ENCODE measurements at places on chromosomes 7 and 10.

- peak; percentile 21 for DNase-seq
Measured at GRCh38 chr10:72702868-72703581, 11.1 kb downstream of the MCU start.

DNA sequence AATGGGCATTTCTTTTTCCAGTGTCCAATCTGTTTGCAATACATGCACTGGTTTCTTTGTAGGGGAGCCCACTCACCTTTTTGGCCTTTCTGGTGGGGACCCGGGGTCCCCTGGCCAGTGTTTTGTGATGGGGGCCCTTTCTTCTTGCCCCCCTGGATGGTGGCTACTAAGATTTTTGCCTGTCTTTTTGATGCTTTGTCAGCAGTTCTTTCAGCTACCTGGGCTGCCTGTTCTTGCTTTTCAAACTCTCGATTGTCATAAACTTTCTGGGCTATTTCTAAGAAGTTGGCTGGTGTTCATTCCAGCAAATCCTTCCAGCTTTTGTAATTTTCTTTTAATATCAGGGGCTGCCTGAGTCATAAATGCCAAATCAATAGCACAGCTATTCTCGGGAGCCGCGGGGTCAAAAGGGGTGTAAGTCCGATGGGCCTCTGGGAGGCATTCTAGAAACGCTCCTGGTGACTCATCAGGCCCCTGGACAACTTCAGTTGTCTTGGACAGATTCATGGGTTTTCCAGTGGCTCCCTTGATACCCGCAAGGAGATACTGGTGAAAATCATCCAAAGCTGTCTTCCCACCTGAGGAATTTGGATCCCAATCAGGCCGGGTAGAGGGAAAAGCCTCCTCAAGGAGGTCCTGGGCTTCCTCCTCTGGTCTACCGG is 79.0 kb downstream of the PRR15 start:
- no peak for DNase-seq

DNA sequence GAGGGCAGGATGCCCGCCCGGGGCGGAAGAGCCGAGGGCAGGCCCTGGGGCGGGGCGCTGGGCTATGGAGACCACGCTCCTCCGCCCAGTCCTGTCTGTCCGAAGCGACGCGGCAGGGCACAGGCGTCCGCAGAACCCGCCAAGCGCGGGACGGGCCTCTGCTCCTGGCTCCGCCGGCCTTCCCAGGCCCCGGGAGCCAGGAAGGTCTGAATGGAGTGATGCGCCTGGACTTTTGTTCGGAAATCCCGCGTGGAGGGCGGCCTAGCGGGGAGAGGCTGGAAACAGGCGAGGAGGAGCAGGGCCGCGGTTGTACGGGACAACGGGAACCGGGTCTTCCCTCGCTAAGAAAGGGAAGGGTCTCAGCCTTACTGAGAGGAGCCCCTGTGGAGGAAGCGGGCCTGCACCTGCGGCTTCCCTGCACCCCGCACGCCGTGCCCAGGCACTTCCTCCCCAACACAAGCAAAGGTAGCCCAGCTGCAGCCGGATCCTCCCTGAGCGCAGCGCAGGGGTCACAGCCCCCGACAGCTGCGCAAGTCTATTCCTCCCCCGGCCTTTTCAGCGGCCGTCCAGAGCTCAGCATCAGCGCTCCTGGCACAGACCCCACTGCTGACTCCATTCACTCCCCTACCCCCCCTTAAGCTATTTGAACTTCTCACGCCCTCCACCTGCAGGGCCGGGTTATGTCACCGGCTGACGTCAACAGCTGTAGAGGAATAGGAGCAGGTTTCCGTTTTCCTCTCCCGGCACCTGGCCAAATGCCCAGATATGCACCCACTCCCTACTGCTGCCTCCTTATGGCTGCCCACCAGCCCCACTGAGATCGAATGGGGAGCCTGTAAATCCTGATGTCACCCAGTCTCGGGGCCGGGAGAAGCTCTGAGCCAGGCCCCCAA is 143.2 kb upstream of the RET start:
- no peak for DNase-seq

DNA sequence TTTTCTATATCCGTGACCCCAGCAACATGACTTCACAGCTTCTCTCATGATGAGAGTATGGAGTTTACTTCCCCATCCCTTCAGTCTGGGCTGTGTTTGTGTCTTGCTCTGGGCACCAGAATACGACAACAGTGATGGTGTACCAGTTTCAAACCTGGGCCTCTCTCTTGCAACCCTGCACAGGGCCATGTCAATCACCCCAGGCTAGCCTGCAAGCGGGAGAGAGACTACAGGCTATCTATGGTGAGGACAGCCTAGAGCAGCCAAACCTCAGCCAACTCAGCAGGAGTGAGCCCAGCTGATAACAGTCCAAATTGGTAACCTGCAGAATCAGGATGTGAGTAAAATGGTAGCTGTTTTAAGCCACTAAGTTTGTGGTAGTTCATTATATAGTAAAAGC is 235.8 kb downstream of the CHCHD3 start:
- DNase-seq: no peak

- DNase-seq: no peak
Measured at GRCh38 chr10:36489181-36489580, 636.2 kb upstream of the ANKRD30A start.

DNA sequence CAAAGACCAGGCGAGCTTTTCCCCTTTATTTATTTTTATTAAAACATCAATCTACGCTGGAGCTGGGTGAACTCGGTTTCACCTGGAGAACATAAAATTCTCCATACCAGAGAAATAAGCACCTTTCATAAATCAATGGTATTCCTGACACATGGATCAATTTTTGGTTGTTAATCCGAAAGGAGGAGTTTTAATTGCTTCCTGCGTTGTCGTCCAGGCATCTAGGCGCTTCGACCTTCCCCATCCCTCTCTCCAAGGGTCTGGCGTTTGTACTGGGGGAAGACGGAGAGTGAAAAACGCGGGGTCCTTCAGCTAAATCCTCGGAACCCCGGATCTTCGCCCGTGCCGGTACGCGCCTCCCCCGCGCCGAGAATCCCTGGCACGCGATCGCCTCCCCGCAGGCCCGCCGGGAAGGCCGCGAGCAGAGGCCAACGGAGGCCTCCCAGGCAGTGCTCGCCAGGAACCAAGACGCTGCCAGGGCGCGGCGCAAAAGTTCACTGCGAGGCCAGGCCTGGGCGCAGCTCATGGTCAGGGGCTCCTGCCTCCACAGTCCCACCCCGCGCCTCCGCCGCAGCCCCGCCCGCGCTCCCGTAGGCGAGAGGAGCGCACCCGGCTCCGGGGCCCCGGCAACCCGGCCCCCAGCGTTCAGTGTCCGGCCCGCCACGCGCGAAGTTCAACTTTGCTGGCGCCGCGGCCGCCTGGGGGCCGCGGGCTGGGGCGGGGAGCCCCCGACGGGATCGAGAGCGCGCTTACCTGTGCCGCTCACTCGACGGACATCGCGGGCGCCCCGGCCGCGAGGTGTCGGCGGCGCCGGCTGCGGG is 8.3 kb upstream of the EBF3 start:
- no peak for DNase-seq

GRCh38 chr10:118977835-118978234 is 51.7 kb upstream of the NANOS1 start:
- DNase-seq: no peak

GRCh38 chr7:75847707-75848106 is 31.1 kb upstream of the RHBDD2 start:
- DNase-seq: no peak

DNA sequence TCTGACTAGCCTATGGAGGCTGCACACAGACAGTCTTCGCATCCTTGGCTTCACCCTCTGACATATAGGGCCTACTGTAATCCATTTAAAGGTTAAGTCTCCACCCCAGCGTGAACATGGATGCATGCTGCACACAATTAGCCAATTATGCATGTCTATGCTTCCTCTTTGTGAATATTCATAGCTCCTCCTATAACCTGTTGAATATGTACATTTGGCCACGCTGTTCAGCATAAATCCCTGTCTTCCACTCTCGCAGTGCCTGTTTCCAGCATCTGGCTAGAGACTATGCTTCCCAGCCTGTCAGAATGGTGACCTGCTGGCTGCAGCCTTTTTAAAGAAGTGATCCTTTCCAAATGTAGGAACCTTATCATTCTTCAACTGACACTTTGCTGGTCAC is 106.7 kb downstream of the PRKAG2 start:
- no peak for DNase-seq

DNA sequence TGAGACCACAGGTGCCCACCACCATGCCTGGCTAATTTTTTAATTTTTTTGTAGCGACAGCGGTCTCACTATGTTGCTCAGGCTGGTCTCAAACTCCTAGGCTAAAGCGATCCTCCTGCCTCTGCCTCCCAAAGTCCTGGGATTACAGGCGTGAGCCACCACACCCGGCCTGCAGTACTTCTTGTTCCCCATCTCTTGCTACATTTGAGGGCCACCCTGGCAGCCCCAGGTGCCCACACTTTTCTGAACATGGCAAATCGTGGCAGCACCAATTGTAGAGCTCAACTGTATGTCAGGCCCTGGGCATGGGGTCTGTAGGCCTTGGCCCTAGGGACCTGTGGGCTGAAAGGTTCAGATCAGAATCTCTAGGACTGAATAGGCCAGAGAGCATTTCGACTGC is 25.1 kb upstream of the LIMK1 start:
- DNase-seq: no peak

GRCh38 chr10:110458266-110458920 is 39.3 kb upstream of the DUSP5 start:
- DNase-seq: no peak

GRCh38 chr7:30469303-30469702 is 9.3 kb downstream of the NOD1 start:
- peak; percentile 97 for DNase-seq

GRCh38 chr7:28956608-28957063 is 1.5 kb downstream of the TRIL start:
- DNase-seq: peak; percentile 41

- DNase-seq: no peak
Measured at GRCh38 chr10:26802527-26802926, 58.2 kb downstream of the ABI1 start.

DNA sequence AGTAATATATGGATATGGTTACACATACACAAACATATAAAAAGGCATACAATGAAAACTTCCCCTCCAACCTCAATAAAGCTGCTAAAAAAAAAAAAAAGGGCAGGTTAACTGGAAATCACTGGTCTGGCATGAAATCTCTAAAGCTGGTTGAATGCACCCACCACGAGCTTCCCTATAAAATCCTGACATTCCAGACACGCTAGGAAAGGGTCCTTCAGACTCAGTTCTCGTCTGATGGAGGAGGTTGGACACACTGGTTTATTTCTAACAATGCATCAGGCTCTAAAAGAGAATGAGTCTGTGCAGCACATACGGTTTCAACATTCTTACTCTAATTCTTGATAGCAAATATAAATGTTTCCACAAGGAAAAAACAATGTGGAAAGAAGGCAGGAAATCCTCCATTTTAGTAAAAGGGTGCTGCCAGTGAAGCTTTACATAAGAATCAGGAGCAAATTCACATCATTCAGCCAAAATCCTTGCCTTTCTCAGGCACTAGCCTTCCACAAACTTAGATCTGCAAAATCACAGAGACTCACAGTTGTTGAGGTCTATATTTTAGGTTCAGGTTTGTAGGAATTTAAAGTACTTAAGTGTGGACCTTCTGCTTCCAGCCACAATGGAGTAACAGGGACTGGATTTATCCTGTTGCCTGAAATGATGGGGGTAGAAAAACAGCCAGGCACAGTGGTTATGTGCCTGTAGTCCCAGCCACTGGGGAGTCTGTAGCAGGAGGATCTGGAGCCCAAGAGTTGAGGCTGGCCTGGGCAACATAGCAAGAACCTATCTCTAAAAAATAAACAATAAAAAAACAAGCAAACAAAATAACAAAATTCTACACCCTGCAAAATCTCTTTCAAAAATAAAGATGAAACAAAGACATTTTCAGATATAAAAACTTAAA is 73.5 kb downstream of the CYTH3 start:
- DNase-seq: no peak

DNA sequence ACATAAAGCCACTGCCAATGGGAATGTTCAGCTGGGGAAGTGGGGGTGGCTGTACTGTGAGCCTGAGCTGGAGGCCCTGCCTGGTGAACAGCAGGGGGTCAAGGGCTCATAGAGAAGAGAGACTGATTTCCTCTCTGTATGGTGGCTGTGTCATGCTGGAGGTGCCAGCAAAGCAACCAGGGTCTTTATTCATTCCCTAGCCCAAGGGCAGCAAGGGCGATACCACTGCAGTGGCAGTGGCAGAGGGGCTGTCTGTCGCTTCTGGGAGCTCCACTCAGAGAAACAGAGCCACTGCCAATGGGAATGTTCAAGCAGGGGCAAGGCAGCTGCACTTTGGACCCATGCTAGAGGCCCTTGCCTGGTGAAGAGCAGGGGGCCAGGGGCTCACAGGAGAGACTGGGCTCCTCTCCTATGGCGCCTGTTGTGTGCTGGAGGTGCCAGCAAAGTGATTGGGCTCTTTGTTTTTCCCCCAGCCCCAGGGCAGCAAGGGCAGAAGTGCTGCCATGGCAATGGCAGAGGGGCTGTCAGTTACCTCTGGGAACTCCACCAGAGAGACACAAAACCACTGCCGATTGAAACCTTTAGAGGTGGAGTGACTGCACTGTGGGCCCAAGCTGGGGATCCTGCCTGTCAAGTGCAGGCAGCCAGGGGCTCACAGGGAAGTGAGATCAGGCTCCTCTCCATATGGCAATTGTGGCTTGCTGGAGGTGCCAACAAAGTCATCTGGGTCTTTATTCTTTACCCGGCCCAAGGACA is 545.1 kb downstream of the SH2D4B start:
- no peak for DNase-seq

- DNase-seq: peak; percentile 61
Measured at GRCh38 chr7:112422842-112423496, 27.3 kb upstream of the IFRD1 start.

- no peak for DNase-seq
Measured at GRCh38 chr7:55162476-55162875, 143.7 kb downstream of the EGFR start.

DNA sequence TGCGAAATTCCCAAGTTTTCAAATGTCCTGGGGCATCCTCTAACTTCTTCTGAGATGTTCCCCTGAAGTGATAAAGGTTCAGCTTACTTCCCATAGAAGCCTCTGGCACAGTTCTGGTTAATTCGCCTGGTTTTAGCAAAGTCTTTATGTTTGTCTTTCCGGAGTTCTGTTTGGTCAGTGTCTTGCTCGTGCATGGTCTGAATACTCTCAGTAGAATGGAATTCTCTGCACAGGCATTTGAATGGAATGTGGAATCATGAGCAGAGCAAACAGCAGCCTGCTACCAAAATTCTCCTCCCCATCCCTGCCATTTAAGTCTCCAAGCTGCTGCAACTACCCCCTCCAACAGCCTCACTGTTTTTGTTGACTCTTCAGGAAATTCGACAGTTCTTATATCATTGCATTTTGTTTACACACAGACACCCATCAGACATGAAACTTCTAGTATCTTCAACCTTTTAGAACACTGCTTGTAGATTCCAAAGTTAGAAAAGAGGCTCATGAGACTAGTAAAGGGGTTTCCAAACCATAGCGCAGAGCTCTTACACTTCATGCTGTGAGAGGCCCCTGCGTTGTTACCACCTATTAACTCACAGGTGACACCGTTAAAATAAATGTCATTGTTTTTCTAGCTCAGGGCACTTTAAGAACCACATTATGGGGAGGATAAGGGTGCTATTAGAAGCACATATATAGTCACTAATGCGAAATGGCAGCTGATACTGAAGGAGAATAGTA is 129.7 kb downstream of the PLCE1 start:
- DNase-seq: peak; percentile 80

Data from ACHN (cell line).